ENCODE measurements at places on chromosomes 3 and 15. TPM values are rescaled to one million over a fixed set of nuclear protein-coding genes. Genes with fewer than 3 reads are reported as not detected.

Gene NDN
- 41.2 TPM for total RNA-seq

Gene CCRL2
- total RNA-seq: 0.97 TPM

Gene DISP2
- total RNA-seq: 0.21 TPM

Gene OXTR
- total RNA-seq: 5.3 TPM

Gene ACTRT3
- 2.2 TPM for total RNA-seq

Gene PLA1A
- total RNA-seq: 0.16 TPM

Gene TM2D3
- 50.5 TPM for total RNA-seq

Gene CEP97
- total RNA-seq: 20.8 TPM

Gene BCHE
- not detected for total RNA-seq

DNA sequence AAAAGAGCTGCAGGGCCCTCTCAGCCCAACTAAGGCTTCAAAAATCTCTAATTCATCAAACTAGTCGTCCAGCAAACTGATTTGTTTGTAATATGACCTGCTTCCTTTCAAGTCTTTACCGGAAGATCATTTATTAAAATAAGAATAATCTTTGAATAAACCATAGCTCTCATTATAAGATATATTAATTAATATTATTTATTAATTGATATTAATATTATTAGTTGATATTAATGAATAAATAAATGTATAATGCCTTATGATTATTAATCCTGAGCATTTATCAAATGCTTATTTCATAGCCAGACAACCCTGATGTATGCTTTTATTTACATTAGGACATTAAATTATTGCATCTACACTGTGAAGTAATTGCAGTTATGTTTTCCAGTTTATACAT is 550.7 kb upstream of the ALCAM start:
- H3K4me1 ChIP-seq: no peaks in the 10 kb centered on the region
- H3K27ac ChIP-seq: no peak overlapping the region
- H3K4me3 ChIP-seq: no peak overlapping the region
- no peak for DNase-seq
- H3K27me3 ChIP-seq: no peaks in the 10 kb centered on the region

- no peak for DNase-seq
- no peak overlapping the region for H3K4me3 ChIP-seq
- H3K4me1 ChIP-seq: peaks cover 8% of the 10 kb centered on the region
- H3K27ac ChIP-seq: no peak overlapping the region
- H3K27me3 ChIP-seq: no peaks in the 10 kb centered on the region
Observed at GRCh38 chr3:179151474-179151873, 3.3 kb downstream of the PIK3CA start.

- no peak overlapping the region for H3K27ac ChIP-seq
- H3K4me3 ChIP-seq: no peak overlapping the region
- no peak for DNase-seq
- H3K36me3 ChIP-seq: peaks cover 5% of the 10 kb centered on the region
- no peaks in the 10 kb centered on the region for H3K4me1 ChIP-seq
Observed at GRCh38 chr3:138684396-138684795, 75.8 kb downstream of the FAIM start.

GRCh38 chr15:41887161-41887560 is 6.7 kb downstream of the SPTBN5 start:
- no peaks in the 10 kb centered on the region for H3K4me1 ChIP-seq
- no peak overlapping the region for H3K4me3 ChIP-seq
- no peak overlapping the region for H3K27ac ChIP-seq
- H3K36me3 ChIP-seq: no peaks in the 10 kb centered on the region
- H3K27me3 ChIP-seq: no peaks in the 10 kb centered on the region
- no peak for DNase-seq

DNA sequence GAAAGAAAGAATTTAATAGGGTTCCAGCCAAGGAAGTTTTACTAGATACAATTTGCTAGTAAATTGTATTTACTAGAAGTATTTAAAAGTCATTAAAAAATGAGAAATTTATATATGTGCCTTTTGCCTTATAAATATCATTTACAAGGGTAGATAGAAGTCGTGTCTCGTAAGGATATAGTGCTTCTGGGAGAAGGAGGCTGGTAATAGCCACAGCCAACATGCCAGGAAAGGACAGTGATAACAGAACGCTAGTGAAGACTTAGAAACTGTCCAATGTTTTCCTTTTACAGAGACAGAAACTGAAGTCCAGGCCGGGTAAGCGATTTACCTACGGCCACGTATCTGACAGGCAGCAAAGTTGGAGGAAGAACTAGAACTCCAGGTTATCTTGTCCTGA is 113.5 kb upstream of the LRRN1 start:
- no peaks in the 10 kb centered on the region for H3K4me1 ChIP-seq
- no peaks in the 10 kb centered on the region for H3K36me3 ChIP-seq
- no peak overlapping the region for H3K4me3 ChIP-seq
- no peak overlapping the region for H3K27ac ChIP-seq
- DNase-seq: no peak
- H3K27me3 ChIP-seq: no peaks in the 10 kb centered on the region

GRCh38 chr15:75313116-75313845 is 22.6 kb upstream of the COMMD4 start:
- no peak overlapping the region for H3K27ac ChIP-seq
- H3K36me3 ChIP-seq: no peaks in the 10 kb centered on the region
- no peaks in the 10 kb centered on the region for H3K27me3 ChIP-seq
- H3K4me1 ChIP-seq: no peaks in the 10 kb centered on the region
- H3K4me3 ChIP-seq: no peak overlapping the region

DNA sequence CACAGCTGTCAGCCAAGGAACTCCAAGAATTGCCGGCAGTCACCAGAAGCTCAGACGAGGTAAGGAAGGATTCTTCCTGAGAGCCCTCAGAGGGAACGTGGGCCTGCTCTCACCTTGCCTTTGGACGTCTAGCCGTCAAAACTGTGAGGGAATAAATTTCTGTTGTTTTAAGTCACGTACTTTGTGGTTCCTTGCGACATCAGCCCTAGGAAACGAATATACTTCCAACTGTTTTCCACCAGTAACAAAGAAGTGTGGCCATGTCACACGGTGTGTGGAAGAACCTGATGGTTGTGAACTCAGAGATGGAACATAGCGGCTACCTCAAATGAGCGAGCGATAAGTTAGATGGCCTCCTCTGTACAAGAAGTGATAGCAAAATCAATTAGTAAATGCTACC is 41.0 kb upstream of the B3GNT5 start:
- no peak overlapping the region for H3K27ac ChIP-seq
- H3K36me3 ChIP-seq: no peaks in the 10 kb centered on the region
- DNase-seq: no peak
- no peak overlapping the region for H3K4me3 ChIP-seq

GRCh38 chr15:35481064-35481463 is 64.9 kb downstream of the DPH6 start:
- no peak overlapping the region for H3K4me3 ChIP-seq
- no peak for DNase-seq
- no peak overlapping the region for H3K27ac ChIP-seq
- no peaks in the 10 kb centered on the region for H3K27me3 ChIP-seq
- H3K4me1 ChIP-seq: 0 out of 2 replicates have a peak, but pooled peaks cover 4% of the 10 kb centered on the region
- no peaks in the 10 kb centered on the region for H3K36me3 ChIP-seq

GRCh38 chr15:89513284-89513683 is 16.9 kb upstream of the RHCG start:
- H3K36me3 ChIP-seq: no peaks in the 10 kb centered on the region
- H3K4me3 ChIP-seq: no peak overlapping the region
- H3K27ac ChIP-seq: no peak overlapping the region
- no peak for DNase-seq
- H3K4me1 ChIP-seq: no peaks in the 10 kb centered on the region

DNA sequence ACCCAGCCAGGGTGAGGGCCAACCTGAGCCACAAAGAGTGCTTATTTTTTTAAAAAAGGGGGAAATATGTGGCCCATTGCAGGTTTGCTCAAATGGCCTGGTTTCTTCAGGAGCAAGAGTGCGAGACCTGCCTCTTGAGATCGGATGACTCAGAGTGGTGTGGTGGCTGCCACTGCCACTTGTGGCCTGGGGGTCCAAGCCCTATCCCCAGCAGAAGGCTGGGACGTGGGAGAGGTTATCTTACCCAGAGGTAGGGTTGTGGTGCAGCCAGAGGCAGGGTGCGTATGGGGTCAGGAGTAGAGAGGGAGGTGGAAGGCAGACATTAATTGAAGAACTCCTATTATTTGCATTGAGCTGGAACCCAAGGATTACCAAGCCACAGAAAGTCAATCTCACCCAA is 83.2 kb upstream of the SMAD3 start:
- no peaks in the 10 kb centered on the region for H3K36me3 ChIP-seq
- H3K4me3 ChIP-seq: no peak overlapping the region
- H3K27ac ChIP-seq: no peak overlapping the region
- DNase-seq: no peak
- H3K4me1 ChIP-seq: peaks cover 12% of the 10 kb centered on the region

GRCh38 chr3:16824081-16824696 is 60.6 kb upstream of the PLCL2 start:
- H3K27ac ChIP-seq: no peak overlapping the region
- no peaks in the 10 kb centered on the region for H3K4me1 ChIP-seq
- DNase-seq: no peak
- H3K27me3 ChIP-seq: no peaks in the 10 kb centered on the region
- no peaks in the 10 kb centered on the region for H3K36me3 ChIP-seq
- no peak overlapping the region for H3K4me3 ChIP-seq

All from SJSA1 (cell line).